ENCODE measurements at places on chromosomes 4 and X.

GRCh38 chr4:156335721-156336120, 382.1 kb upstream of the CTSO start:
- DNase-seq: no peak

GRCh38 chr4:148574911-148575310, 132.7 kb upstream of the NR3C2 start:
- DNase-seq: no peak

GRCh38 chrX:120367402-120368109, 5.7 kb downstream of the ATP1B4 start:
- DNase-seq: no peak

DNA sequence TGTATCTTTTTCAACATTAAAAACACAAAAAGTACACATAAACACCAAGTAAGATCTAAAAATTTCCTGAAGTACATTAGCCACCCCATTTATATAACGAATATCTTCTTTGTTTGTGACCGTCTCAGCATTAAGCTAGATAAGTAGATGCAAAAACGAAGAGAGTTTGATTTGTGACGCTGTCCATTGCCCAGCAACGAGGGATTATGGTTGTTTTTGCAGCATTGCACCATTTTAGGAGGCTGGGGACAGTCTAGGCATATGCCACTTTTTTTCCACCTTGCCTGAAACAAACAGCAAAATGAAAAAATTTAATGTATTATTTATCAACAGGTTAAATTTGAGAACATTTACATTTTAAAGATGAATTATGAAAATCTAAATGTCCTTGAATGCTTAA, 12.0 kb upstream of the IGSF1 start:
- DNase-seq: no peak

GRCh38 chrX:49767236-49767635, 61.9 kb upstream of the PAGE4 start:
- DNase-seq: no peak

DNA sequence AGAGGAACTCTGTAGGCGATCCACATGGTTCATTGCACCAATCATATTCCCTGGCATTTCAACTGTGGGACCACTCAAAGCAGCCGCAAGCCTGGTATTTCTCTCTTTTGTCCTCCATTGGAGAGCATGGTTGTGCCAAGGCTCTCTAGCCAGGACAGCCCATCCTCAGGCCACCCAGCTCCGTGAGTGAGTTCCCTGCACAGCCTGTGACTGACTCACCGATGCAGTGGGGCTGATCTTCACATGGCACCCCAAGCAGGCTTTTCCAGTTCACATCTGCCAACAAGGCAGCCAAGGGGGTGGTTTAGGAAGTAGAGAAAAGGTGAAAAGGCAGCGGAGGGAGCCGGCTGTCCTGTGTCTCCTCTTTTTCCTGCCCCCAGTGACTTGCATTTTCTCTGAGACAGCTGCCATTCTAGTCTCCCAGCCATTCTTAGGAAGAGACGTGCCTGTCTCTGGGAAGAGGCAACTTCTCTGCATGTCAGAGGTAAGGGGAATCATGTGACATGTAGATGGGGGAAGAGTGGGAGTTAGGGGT, 69.2 kb downstream of the MID1IP1 start:
- DNase-seq: no peak

DNA sequence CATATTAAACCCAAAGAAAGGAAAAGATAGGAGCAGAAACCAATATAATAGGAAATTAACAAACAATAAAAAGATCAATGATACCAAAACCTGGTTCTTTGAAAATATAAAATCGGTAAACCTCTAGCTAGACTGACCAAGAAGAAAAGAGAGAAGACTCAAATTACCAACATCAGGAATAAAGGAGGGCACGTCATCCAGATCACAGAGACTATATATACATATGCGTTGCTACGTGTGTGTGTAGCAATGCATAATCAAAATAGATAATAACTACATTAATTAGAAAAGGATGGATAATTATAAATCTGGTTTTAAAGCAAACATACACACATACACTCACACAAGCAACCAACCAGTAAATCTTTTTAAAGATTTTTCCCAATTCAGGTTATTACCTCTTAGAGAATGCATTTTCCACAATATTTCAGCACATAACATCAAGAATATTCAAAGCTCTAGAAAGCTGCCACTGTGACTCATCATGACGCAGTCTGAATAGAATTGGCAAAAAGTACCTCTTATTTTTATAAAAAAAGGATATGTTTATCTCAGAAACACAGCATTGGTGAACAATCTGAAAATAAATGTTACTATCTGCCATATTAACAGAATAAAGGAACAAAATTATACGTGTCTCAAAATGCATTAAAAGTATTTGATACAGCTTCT, 41.4 kb upstream of the USP9X start:
- no peak for DNase-seq

- DNase-seq: no peak
These were observed 443.5 kb upstream of the IGFBP7 start for GRCh38 chr4:57553728-57554127.

GRCh38 chrX:77446029-77446585, 1.1 kb upstream of the FGF16 start:
- no peak for DNase-seq

DNA sequence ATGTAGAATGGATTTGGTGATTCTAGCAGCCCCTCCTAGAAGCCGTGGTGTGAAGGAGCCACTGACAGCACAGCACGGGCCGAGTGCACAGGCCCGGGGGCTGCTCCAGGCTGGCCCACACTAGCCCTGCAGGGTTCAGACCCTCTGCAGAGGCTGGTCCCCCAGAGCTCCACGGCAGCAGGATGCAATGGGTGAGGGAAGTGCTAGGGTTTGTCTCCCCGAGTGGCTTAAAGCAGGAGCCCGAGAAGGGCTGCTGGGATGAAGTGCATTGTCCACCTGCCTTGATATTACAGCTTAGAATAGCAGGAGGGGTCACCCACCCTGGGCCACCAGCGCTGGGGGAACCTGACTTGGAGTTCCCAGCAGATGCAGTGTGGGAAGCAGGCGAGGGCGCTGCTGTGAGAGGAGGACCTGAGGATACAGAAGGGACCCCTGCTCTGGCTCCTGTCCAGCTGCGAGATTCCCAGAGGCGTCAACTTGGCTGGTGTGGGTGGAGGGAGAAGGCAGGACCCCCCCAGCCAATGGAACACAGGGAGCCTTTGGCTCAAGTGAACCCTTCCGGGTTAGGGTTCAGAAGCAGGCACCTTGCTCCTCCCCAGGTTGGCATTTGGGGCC, 30.0 kb downstream of the WDR1 start:
- no peak for DNase-seq

GRCh38 chr4:116108606-116109005, 976.8 kb downstream of the TRAM1L1 start:
- no peak for DNase-seq

DNA sequence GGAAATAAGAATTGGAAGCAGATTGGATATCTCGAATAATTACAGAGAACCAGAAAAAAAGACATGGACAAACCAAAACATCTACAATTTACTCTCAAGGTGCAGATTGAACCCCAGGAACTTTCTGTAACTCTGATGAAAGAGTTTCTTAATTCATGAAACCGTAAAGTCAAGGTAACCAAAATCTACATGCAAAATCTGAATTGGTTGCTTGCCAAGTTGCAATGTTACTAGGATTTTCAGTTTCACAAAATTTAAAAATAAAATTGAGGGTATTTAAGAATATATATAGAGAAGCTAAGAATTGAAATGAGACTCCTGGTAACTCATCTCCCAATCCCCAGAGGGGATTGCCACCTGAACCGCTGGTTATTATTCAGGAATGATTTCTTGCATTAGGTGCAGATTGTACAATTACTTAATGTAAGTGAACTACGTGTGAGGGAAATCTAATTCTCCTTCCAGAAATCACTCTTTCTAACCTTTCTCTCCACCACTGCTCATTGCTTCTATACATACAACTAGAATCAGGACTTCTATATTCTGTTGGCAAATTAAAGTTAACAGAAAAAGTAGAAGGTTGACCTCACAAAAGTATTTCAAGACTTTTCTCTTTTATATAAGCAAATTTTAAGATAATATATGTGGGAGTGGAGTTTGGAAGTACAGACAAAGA, 221.5 kb upstream of the NDST4 start:
- DNase-seq: no peak

DNA sequence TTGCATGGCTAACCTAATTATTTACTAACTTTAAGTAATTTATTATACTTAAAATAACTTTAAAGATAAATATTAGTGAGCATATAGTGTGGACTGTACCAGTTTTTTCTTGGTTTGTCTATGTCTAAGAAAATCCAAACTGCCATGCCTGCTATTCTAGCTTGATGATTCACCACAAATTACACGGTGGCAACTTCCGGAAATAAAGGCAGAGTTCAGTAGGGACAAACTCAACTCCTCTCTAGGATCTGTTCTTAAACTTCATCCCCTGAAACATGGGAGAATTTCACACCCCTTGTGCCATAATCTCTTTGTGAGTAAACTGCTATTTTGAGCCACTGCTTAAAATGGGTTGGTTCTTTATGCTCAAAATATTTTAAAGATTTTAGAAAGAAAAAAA, 213.6 kb upstream of the NRK start:
- no peak for DNase-seq

DNA sequence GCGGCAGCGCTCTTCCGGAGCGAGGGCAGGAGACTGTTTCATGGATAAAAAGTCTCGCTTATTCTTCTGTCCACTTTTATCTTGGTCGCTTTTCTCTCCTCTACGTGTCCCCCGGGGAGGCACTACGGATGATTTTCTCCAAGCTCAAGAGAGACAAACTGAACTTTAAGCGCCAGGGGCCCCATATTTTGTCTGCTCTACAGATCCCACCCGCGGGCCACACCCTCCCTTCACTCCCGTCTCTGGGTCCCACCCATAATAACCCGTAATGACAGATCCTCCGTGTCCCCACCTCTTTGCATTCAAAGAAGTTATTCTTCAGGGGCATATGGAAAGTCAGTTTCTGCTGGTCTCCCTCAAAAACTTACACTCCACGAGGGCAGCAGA, at the start of gene CORIN:
TSS of gene CORIN (minus strand) at position 160 of the 387 bp plus-strand sequence. CDS start at position 42, 118 bp downstream.
- no peak for DNase-seq

GRCh38 chr4:86129546-86129945, 230.3 kb downstream of the MAPK10 start:
- no peak for DNase-seq

DNA sequence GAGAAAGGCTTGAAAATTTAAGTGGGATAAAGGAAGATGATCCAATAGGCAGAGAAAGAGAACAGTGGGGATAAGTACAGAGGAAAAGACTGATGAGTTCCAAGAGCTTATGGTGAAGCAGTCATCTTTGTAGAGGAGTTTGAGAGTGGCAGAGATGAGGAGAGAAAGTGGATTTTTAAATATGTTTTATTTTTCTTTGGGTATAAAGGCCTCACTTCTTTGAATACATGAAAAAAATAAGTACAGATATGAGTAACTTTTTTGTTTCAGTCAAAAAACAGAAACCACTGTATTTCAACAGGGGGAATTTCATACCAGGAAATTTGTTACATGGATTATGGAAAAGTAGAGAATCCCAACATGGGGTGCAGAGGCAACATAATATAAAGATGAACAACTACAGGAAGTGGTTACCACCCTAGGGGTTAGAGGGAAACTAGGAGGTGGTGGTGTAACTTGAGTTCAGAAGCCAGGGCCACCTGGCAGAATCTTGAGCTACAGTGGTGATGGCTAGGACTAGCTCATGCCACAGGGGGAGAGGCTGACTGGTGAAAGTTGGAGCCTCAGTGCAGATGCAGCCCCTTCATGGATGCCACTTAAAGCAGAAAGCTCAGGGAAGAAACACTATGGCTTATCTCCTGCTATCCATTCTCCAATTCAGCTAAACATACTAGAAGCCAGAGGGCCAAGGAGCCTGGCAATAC, 3.4 kb upstream of the CYBB start:
- DNase-seq: no peak

GRCh38 chr4:118834960-118835569, 861 bp downstream of the SEC24D start:
- peak; percentile 7 for DNase-seq

GRCh38 chr4:996030-996996, 3.1 kb upstream of the SLC26A1 start:
- DNase-seq: no peak

GRCh38 chrX:21944136-21944615, 3.7 kb downstream of the SMS start:
- no peak for DNase-seq

DNA sequence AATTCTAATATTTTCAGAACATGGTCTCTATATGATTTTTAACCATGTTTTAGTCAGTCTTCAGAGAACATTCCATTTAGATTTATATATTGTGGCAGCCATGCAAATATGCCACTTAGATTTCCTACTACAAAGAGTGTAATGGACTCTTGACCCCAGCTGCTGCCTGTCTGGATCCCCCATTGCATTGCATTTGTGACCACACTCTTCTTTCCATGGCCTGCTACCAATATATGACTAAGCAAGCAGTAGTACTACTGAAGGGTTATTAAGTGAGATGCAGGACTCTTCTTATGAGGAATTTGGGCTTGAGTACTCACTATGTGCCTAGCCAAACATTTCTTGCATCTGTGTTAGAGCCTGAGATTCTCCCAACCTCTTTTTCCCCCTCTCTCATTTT, 306.8 kb downstream of the PDHA2 start:
- no peak for DNase-seq

- no peak for DNase-seq
These were observed 2.4 kb upstream of the L1CAM start for GRCh38 chrX:153888344-153888743.

DNA sequence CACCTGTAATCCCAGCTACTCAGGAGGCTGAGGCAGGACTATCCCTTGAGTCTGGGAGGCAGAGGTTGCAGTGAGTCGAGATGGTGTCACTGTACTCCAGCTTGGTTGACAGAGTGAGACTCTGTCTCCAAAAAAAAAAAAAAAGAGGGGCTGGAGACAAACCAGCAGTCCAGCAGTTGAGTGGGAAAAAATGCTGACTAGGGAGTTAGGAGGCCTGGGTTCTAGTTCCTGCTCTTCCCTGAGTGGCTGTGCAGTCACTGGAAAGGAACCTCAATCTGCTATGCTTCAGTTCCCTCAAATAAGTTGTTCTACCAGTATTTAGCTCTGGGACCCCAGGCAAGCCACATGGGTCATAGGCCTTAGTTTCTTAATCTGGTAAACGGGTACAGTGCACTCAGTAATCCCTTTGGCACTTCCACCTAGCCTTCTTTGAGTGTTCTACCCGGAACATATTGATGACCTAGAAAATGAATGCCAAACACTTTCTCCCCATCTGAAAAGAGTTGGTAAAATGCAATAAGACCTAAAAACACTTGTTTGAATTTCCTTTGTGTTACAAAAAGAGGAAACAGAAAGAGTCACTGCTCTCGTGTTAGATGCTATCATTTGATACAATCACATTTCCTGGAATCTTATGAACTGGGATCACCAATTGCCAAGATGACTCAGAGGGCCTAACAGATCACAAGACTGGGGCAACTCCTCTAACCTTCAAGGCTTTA, 99.3 kb upstream of the EGFL6 start:
- DNase-seq: no peak

DNA sequence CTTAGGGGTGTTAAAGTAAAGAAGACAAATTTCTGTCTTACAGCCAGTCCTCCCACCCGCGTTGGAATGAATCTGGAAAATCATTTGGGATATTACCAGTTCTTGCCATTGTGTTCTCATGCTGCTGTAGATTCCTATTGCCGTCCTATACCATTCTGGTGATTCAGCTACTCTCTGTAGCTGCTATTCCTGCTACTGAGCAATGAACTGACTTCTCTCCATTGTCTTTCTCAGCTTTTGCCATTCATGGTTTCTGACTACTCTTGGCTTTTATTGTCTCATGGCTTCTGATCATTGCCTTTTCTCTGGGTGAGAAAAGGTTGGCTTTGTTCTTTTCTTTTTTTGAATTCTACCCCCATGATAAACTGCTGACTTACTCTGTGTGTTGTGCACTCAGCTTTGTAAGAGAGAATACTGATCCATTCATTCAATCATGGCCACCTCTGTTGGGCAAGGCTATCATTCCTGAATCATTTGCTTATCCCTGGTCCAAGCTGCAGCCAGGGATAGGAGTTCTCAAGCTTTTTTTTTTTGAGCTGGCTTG, 27.7 kb upstream of the METAP1 start:
- DNase-seq: no peak

Data from stimulated activated CD4-positive, alpha-beta T cell treated with anti-CD3 and anti-CD28 coated beads, Interleukin-1b, Interleukin-23, amount 100 ng/mL, for 1 hour (primary cell).